ENCODE measurements at places on chromosomes 16 and 17.

DNA sequence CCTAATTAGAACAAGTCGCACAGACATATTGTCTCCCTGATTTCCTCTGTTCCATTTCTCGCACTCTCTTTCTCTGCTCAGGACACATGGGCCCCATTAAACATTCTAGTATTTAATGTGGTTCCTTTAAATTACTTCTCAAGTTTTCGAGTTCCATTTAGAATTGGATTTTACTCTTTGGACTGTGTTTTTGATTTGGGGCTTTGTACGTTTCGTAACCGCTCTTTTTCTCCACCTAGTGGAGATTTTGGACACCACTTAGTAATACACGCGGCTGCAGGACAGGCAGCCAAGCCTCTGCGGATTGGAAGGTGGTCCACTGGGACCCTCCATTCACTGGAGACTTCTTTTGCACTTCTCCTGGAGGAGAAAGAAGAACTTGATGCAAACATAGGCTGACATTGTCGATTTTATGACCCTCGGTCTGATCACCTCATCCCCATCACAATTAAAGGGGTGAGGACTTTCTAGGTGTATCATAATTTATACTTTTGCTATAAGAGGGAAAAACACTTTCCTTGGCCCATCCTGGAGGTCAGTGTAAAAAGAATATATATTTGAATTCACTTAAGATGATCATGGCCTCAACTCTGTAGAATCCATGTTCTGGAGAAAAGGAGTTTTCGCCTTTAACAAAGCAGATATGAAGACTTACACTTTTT, 85.7 kb downstream of the NOG start:
- peak; percentile 62 for DNase-seq

DNA sequence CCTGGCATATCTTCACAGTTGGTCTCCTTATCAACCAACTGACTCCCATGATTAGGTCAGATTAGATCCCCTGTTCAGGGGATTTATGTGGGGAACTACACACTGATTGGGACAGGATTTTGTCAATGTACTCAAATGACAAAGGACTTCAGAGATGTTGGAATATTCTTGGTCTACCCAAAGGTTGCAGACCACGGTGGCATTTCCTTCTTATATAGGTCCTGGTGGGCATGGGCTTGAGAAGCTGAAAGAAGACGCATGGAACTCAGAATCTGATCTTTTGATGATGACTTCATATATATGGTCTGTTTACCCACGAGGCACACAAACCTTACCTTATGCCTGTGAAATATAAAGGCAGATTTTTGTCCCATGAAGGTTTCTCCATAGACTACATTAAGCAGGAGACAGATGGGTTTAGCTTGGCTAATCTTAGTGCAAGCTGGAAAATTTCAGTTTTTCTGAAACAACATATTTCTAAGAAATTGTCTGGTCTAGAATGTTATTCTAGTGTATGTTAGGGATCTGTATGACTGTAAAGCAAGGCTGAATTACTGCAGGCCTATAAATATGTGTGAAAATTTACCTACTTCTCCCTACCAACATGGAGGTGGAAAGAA, 33.5 kb downstream of the HLF start:
- no peak for DNase-seq

- DNase-seq: no peak
These were observed 4.0 kb upstream of the MFAP4 start for GRCh38 chr17:19390951-19391350.

- no peak for DNase-seq
These were observed 1.1 kb upstream of the PKD1L3 start for GRCh38 chr16:72001180-72001874.

DNA sequence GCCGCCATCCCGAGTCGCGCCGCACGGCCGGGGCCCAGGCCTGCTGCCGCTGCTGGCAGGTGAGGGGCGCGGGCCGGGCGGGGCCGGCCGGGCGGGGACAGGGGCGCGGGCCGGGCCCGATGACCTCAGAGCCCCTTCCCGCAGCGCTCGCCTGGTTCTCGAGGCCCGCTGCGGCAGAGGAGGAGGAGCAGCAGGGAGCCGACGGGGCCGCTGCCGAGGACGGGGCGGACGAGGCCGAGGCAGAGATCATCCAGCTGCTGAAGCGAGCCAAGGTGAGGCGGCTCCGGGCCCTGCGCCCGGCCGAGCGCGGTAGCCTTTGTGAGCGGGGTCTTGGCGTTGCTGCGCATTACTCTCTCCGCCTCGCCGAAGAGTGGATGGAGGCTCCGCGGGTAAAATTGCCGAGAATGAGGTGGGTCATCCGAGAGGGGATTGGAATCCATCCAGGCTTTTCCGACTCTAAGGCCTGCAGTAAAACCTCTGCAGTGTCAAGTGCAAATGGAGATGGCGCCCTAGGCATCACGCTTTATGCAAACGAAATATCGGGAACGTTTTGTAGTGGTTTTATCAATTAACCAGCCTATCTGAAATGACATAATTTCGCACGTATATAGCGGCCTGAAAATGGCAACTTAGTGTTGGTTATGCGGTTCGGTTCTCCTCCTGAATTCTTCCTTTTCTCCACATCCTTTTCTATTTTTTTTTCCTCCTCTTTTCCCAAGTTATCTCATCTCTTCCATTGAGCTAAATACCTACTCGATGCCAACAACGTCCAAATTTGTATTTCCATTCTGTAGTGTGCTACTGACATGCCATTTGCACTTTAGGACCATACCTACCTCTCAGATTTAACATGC, 577 bp downstream of the TTC19 start:
- peak; percentile 17 for DNase-seq

DNA sequence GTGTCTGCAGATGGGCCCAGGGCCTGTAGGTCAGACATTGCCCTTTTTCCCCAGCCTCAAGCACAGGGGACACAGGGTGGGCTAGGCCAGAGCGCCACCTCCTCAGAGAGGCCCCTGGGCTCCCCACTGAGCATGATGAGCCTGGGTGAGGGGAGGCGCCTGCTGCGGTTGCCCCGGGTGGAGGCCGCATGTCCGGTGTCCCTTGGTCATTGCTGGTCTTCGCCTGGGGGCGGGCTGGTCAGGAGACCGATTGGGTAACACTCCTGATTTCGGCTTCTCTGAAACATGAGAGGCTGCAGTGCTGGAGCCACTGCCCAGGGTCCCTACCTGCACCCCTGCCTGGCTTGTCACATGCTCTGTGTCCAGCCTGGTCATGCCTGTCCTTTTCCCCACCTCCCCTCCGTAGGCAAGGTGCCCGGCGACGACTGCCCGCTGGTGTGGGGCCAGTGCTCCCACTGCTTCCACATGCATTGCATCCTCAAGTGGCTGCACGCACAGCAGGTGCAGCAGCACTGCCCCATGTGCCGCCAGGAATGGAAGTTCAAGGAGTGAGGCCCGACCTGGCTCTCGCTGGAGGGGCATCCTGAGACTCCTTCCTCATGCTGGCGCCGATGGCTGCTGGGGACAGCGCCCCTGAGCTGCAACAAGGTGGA, 2.4 kb upstream of the NPB start:
- no peak for DNase-seq

DNA sequence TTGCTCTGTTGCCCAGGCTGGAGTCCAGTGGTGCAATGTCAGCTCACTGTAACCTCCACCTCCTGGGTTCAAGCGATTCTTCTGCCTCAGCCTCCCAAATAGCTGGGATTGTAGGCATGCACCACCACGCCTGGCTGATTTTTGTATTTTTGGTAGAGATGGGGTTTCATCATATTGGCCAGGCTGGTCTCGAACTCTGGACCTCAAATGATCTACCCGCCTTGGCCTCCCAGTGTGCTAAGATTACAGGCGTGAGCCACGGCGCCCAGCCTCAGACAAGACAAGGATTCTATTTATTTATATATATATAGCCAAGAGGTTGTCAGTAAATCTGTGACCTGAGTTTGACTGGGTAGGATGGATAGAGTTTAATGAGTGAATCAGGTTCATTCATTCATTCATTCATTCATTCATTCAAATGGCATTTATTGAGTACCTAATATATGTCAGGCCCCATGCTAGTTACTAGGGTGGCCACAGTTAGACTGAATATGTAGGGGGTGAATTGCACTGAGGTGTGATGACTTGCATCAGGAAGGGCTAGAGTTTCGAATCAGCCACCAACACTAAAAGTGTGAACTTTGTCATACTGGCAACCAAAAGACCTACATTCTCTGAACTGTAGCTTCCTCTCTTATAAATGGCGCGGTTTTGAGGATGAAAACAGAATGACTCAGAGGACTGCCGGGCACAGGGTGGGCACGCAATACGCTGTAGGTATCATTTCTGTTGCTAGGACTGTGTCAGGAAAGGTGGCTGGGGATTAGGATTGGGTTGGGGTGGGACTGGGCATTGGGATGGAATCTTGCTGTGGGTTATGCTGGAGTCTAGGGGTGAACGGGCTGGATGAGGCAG, 37.8 kb downstream of the ITGAE start:
- no peak for DNase-seq

GRCh38 chr16:74603848-74604247, 3.1 kb downstream of the GLG1 start:
- DNase-seq: no peak

GRCh38 chr17:527247-527646, 174.6 kb upstream of the RPH3AL start:
- no peak for DNase-seq

- no peak for DNase-seq
These were observed 19.6 kb downstream of the MVP start for GRCh38 chr16:29839822-29840221.

DNA sequence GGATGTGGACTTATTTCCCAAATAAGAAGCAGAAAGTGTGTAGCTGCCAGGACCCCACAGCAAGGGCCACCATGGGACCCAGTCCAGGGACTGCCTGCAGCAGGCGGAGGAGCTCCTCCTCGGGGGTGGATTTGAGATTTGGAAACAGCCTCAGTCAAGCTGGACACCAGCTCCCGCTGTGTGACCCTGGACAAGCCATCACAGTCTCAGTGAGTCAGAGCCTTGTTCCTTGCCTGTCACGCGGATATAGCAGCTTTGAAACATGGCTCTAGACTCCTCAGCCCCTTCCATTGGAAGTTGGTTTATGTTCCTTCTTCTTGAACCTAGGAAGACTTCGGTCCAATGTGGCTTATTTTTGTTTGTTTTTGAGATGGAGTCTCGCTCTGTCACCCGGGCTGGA, 12.5 kb upstream of the DPEP1 start:
- no peak for DNase-seq

DNA sequence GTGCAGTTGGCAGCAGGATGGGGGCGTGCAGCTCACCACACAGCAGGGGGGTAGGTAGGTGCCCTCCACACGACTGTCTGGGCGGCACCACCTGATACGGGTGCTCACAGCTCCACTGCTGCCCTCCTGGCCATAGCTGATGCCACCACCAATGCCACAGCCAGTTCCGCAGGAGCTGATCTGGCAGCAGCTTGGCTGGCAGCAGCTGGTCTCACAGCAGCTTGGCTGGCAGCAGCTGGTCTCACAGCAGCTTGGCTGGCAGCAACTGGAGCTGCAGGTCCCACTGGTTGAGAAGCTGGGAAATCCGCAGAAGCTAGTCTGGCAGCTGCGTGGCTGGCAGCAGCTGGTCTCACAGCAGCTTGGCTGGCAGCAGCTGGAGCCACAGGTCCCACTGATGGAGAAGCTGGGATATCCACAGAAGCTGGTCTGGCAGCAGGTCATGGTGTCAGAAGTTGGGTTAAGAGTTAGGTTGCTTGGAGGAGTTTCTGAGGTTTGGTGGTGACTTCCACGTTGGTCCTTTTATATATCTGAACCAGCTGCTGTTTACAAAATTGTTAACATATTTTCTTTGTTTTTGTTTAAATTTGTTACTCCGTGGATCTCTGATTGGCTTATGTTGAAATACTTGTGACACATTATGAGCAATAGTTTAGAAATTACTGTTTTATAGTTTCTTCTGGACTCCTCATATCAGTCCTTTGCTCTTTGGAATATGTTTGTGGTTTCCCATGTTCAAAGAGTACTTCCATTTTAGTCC, at the start of gene KRTAP1-5:
Gene KRTAP1-5 (minus strand): TSS at position 494 of the 757 bp plus-strand sequence. CDS start 53 bp downstream, at position 441.
- no peak for DNase-seq
